NCI-H69 (cell line): ENCODE measurements at places on chromosomes 3 and 15.
A peak's percentile ranks its signal among the peaks of the same experiment; 100 is the strongest.

- no peak for DNase-seq
Measured at GRCh38 chr15:65069779-65070546, 2.2 kb upstream of the RASL12 start.

DNA sequence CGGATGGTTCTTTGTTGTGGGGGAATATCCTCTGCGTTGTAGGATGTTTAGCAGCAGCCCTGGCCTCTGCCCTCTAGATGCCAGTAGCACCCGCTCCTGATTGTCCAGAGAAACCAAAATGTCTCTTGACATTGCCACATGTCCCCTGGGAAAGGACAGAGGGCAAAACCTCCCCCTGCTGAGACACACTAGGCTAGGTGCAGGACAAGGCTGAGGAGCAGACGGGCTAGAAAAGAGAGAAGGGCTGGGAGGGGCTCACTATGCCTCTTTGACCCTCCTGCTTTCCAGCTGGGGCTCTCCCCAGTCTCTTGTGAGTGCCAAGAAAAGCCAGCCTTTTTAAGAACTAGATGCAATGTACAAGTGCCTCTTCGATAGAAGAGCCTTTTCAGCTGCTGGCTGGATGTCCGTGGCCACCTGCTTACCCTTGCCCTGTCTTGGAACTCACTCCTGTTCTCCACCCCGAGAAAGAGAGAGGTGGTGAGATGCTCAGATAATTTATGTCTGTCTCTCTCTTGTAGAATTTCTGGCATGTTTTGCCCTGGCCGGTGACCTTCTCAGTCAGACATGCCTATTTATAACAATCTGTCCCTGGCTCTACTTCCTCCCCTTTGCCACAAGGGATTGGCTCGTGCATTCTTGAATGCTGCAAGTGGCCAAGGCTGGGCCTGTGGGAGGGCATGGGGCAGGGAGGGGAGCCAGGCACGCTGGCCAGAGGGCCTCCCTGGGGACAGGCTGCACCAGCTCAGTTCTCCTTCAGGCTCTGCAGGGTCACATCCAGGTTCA is 142.6 kb downstream of the RPLP1 start:
- peak; percentile 86 for DNase-seq

- peak; percentile 76 for DNase-seq
Measured at GRCh38 chr15:52139599-52140462, 27.3 kb upstream of the BCL2L10 start.

DNA sequence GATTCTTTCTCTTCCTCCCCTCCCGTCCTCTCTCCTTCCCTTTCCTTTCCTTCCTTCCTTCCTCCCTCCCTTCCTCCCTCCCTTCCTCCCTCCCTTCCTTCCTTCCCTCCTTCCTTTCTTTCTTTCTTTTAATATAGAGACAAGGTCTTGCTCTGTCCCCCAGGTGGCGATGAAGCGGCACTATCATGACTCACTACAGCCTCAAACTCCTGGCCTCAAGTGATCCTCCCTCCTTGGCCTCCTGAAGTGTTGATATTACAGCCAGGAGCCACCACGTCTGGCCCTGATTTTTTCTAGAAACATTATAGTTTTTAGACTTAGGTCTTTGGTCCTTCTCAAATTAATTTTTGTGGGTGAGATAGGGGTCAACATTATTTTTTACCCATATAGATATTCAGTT is 15.5 kb downstream of the GRM2 start:
- DNase-seq, result peak; percentile 5

GRCh38 chr3:194125442-194125841 is 10.5 kb upstream of the HES1 start:
- peak; percentile 48 for DNase-seq

DNA sequence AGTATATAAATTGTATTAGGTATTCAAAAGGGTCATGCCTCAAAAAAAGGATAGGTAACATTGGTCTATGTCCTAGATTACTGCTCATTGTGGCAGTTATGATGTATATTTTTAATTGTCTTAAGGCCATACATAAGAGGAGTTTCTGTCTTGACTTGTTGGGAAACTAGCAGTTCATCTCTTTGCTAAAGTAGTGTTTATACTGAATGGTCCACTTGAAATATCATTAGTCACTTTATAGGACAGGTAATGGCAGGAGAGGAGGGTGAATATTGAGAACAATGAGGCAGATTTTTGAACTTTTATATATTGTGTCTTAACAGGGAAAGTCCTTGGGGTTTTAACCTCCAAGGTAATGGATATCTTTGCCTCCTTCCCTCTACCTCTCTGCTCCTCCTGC is 58.4 kb downstream of the TP63 start:
- no peak for DNase-seq

DNA sequence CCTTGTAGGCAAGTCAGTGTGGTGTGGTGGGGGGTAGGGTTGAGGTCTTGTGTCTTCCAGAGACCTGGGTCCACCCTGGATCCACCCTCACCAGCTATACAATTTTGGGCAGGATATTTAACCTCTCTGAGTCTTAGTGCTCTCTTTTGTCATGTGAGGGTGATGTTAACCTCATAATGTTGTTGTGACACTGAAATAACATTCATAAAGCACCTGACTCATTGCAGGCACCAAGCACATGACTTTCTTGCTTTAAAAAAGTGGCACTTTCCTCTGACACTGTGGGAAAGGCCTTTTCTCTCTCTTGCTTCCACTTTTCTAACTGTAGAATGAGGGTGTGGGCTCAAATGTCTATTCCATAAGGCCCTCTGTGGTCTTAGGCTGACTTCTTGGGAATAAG is 75.5 kb downstream of the SCN10A start:
- DNase-seq, result no peak

- DNase-seq, result no peak
Measured at GRCh38 chr15:98713585-98714001, 65.3 kb downstream of the IGF1R start.

DNA sequence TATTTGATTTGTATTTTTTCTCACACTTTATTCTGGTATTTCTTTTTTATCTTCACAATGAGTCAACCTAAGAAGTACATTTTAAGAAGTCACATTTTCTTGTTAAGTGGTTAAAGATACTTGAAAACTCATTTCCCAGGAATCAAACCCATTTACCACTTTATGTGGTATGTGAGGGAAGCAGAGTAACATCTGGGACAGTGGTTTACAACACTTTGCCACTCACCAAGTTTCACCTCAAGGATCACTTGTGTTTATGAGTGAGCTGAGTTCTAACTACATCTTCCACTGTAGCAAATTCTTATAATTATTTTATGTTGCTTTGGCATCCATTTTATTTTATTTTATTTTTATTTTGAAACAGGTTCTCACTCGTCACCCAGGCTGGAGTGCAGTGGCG is 53.8 kb downstream of the IGSF11 start:
- DNase-seq, result no peak

DNA sequence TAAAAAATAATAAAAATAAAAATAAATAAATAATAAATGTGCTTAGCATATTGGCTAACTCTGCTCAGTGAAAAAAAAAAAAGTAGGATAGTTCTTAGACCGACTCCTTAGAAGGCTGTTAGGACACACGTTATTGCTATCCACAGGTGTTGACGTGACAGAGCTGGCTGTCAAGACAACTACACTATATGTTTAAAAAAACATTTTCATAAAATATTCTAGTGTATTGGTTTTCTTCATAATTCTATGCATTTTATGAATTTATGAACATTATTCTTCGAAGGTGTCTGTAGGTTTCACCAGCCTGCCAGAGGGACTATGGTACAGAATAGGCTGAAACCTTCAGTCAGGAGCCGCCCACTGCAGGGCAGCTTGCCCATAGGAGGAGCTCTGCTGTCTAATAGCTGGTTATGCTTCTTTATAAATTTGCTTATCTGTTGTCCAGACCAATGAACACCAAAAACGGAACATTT is 9.2 kb downstream of the TM4SF1 start:
- peak; percentile 54 for DNase-seq

DNA sequence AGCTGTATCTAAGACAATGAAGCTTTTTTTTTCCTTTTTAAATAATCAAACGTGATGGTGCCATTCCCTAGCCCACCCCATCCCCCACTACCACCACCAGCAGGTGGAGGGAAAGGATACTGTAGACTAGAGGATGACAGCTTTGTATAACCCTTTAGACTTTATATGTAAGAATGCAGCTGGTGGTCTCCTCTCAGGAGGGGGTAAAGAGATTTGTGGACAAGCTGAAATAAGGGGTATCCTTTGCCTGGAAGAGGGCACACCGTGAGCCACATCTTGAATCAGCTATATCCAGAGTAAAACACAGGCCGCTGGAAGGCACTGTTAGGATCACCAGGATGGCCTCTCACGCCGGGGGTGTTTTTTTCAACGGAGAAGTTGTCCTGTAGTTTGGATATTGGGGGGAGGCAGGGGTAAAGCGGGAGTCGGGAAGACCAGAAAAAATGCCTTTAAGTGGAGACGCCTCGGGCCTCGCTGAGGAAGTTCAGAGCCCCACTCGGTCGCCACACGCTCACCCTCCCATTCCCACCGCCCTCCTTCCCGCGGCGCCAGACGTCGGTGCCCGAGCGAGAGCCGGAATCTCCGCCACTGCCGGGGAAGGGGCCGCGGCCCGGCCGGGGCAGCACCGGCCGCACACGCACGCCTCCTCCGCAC is 986 bp downstream of the KPNA4 start:
- peak; percentile 35 for DNase-seq

DNA sequence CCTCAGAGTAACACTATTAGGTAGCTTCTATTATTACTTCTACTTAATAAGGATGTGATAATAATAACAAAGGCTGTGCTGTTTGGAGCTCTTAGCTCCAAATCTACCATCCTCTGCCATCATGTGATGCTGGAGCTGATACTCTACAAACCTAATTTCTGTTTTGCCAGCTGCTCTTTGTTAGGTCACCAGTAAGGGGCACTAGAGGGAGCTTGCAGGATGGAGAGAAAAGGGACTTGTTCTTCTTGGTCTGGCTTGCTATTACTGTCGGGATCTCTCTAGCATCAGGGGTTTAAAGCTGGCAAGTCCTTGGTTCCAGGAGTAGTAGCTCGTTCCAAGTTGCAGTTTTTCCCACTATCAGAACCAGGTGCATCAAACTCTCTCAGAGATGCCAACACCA is 194.9 kb upstream of the KBTBD8 start:
- peak; percentile 26 for DNase-seq

GRCh38 chr3:112134335-112135124 is 1.5 kb upstream of the GCSAM start:
- DNase-seq, result no peak

DNA sequence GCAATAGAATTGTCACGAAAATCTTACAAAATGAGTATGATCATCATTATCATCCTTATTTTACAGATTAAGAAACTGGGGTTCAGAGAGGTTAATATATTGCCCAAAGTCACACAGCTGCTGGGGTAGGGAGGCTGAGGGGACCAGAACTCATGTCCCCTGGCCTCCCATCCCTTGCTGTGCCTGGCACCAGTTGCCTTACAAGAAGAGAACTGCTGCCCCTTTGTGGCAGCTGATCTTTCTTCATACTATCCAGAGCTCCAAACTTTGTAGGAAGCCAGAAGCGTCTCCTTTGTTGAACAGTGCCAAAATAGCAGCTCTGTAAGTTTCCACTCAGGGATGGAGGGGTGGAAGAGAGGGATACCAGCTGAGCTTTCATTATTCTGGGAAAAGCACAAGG is 236.8 kb upstream of the TBC1D5 start:
- peak; percentile 35 for DNase-seq

DNA sequence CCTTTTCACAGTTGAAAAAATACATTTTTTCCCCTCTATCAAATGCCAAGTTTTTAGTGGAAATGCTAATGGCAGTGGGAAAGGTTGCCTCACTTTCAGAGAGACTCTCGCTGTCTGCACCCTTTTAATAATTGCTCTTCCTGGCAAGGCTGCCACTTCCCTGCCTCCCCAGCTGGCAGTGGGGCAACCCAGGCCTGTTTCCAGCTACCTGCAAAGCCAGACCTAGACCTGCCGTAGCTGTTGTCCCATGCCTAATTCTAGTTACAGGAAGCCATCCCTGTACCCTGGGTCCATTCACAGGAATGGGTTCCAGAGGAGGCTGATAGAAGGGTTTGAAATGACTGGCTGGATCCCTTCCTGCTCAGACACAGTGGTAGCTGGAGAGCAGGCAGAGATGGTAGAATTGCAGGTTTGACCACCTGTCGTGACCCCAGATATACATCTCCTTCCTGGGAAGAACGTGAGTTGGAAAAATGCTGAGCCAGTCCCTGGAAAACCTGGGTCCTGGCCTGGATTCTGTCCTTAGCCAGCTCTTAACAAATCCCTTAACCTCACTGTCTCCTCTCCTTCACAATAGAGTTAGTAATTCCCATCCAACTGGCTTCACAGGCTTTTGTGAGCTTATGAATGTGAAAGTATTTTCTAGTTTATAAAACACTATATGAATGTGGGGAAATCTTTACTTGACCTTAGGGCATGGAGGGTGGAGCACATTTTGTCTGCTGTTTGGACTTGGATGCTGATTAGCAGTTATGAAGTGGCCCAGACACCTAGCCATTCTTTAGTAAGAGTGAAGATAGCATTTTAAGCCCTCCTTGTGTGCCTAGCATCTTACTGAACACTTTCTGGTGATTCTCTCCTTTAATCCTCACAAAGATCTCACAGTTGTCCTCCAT is 12.9 kb upstream of the ALPK3 start:
- DNase-seq, result no peak

- DNase-seq, result no peak
Measured at GRCh38 chr15:31448635-31448979, 122.0 kb downstream of the KLF13 start.

DNA sequence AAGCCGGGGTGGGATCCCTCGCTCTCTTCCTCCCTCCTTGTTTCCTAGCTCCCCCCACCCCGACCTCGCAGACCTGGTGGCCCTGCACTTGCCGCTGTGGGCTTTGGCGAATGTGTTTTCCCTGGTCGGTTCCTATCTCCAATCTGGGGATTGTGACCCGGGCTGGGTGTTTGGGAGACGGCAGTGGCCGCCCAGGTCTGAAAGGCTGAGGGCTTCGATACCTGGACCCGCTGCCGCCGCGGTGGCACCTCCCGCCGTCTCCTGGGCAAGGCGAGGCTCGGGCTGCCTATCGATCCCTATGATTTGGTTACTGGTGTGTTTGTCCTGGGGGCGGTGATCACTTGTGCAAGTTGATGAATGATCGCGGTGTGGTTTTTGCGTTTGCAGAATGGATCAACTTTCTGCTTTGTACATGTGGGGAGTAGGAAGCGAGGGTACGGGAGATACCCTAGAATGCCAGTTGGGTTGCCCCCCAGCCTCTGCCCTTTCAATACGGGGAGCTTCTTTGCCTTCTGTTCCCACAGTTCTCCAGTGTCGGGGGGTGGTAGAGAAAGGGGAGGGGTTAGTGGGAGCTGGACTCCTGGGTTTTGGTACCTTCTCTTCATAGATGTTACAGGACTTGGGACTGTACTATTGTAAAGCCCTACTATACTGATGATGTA is 3.0 kb downstream of the BBX start:
- DNase-seq, result peak; percentile 35

DNA sequence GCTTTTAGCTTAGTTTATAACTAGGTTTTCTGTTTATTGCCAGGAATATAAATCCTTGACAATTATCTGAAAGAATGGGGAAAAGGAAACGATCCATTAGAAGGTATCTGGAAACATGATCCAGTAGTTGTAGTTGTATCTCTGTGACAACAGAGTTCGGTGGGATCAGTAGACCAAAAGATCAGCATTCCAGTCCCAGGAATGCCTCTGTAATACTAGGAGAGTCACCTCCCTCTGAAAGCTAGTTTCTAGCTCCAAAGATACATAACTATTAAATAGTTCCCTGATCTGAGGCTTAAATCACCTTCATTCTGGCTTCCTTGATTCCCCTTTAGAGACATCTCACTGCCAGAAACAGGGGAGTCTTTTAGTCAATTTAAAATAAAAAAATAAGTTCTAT is 34.1 kb downstream of the MB21D2 start:
- DNase-seq, result no peak

- DNase-seq, result no peak
Measured at GRCh38 chr3:165884518-165884917, 47.3 kb upstream of the BCHE start.
